CD8-positive, alpha-beta memory T cell (primary cell): ENCODE measurements at places on chromosomes 6 and 20.

DNA sequence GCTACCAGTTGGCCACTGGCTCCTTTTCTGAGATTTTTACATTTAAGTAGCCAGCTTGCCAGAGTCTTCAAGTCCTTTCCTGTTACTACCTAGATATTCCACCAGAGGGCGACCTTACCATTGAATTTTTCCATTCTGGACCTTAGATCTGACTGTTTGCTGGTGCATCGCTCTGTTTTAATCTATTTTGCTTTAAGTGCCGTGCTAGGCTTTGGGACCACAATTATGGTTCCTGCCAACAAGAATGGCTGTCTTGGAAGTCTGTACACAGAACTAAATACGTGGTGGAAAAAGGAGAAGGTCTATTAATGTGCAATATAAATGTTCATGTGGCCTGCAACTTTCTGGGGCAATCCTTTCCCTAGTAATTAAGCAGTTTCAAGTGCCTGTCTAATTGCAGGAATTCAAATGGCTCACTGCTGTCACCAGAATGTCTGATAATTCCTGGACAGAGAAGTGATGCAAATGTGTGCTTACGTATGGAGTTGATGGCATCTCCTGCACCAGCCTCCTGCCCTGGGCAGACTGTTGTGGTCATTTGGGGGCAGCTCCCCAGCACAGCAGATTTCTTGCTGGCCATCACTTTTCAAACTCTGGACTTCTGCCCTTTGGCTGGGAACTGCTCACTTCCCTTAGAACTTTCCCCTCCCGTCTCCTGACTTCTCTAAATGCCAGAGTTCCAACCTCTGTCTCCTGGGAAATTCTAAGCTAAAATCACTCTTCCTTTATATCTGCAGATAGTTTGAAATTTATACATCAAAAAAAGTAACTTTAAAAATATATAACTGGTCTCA is 5.6 kb upstream of the HLA-DOA start:
- DNase-seq: peak; percentile 42

- no peak for DNase-seq
Observed at GRCh38 chr6:151616091-151616513, 122.3 kb downstream of the CCDC170 start.

DNA sequence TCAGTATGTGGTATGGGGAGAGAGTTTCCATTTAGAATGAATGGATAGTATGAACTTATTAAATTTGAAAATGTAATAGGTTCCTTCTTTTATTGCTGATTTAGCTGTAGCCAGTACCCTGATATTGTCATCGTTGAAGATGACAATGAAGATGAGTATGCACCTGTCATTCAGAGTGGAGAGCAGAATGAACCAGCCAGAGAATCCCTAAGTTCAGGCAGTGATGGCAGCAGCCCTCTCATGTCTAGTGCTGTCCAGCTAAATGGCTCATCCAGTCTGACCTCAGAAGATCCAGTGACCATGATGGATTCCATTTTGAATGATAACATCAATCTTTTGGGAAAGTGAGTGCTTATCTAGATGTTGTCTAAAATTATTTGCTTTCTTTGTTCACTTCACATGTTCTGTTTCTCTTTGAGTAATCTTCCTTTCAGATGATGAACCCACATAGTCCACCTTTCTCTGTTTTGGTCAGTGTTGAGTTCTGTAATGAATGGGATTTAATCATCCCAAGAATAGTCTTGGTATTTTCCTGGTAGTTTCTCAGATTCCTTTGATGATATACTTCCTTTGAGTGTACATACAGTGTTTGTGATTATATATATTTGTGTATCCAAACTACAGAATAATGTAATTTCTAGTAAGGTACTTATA is 23.3 kb downstream of the HSF2 start:
- no peak for DNase-seq

DNA sequence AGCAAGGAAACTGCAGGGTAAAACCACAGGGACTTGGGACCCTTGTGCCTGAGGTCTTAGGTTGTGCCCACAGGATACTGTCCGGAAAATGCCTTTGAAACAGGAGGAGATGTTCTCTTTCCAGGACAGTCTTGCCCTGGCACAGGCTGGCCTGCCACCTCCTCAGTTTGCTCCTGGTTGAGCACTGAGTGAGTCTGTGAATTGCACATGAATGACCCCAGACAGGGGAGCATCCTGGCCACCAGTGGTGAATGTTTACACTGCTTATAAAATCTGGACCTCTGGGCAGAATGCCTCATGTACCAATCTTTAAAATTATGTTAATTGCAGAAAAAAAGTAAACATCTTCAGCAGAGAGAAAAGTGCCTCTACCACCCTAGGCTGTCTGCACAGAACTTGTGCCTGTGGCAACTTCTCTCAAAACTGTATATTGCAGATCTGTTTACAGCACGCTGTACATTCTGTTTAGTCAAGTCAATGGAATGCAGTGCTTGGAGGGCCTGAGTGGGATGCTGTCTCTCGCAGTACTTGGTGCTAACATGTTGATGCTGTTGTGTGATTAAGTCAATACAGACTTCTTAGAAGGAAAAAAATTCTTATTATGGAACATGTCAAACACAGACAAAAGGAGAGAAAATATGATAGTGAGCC is 242.1 kb downstream of the SOD2 start:
- no peak for DNase-seq

DNA sequence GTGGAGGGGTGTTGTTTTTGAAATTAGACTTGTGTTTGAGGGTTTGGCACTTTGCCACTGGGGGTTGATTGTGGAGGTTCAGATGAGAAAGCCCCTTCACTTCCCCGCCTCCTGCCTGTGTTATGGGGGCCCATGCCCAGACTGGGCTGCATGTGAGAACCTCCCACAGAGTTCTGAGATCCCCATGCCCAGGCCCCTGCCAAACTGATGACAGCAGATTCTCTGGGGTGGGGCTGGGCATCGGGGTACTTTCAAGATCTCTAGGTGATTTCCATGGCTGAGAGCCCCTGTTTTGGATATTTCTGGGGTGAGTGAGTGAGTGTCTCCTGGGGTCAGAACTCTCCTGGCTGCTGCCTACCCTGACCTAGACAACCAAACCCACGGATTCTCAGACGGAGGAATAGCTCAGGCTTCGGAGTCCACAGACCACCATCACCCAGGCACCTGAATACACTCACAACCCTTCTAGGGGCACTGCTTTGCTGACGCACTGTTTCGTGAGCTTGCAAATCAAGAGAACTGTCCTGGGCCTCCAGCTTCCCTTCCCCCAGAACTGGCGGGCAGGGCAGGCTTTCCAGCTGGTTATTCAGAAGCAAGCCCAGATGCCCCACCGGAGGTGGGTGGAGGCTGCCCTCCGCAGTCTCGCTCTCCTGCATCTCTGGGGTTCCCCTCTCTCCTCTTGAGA is 6.3 kb downstream of the BCAS1 start:
- peak; percentile 14 for DNase-seq

DNA sequence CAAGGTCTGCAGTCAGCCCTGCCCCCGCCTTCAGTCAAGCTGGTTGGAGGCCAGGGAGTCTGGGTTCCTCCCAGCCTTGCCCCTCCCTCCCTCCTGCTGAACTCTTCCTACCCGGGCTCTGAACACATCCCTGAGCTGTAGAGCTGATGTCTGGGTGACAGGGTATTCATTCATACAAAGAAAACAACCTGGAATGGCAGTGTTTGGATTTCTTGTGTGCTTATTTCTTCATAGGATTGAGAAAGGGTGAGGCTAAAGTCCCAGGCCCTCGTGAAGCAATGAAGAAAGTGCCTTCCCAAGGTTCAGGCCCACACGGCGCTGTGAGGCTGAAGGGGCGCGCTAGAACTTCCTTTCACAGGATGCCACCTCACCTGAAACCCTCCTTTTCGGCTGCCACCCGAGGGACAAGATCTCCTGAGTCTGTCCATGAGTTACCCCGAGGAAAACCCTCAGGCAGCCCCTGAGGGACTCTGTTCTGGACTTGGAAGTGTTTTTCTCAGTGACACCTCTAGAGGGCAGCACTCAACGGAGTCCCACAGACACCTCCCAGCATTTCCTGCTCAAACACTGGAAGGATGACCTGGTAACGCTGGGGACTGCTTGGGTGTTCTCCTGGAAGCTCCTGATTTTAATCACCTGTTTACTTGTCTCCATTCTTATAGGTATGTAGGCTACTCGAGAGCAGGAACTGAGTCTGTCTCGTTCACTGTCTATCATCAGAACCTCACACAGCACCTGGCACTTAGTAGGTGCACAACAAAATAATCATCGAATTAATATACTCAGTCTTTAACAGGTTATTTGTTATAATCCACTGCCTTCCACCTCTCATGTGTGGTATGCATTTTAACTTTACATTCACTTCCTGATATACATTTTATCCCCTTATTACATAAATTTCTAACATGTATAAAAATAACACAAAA is 11.8 kb upstream of the GSTA1 start:
- DNase-seq: peak; percentile 11

- DNase-seq: no peak
Observed at GRCh38 chr6:148328876-148329555, 13.6 kb upstream of the SASH1 start.

DNA sequence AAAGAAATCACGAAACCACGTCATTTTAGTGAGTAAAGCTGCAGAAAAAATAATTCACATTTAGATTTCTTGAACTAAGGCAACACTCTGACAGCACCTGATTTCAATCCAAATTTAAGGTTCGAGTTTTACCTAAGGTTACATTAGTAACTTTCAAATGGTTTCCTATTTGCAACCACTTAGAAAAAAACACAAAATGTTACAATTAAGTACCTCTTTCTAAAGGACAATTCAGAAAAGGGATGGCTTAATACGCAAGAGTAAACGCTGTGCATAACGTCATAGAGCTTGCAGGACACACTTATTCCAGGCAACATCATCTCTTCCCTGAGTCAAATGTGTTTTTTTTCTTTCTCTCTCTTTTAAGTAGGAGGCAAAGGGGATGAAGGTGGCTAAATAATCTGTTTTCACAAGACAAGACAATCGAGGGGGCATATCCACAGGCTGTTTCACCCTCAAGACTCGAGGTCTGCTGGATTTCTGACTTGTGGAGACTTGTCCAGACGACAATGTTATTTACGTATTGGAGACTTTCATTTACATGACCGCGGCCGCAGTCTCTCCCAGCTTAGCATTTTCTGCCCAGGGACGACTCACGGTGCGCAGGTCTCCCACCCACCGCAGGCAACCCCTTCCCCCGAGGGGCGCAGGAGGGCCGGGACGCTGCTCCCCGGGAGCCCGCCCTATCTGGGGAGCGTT is 86.0 kb downstream of the SESN1 start:
- peak; percentile 3 for DNase-seq
